Activated naive CD8-positive, alpha-beta T cell treated with anti-CD3 and anti-CD28 coated beads, Interleukin-2, amount 10 ng/mL, durations not matched to agents 7 days and 5 days (primary cell): ENCODE measurements at places on chromosomes 16 and 17.

DNA sequence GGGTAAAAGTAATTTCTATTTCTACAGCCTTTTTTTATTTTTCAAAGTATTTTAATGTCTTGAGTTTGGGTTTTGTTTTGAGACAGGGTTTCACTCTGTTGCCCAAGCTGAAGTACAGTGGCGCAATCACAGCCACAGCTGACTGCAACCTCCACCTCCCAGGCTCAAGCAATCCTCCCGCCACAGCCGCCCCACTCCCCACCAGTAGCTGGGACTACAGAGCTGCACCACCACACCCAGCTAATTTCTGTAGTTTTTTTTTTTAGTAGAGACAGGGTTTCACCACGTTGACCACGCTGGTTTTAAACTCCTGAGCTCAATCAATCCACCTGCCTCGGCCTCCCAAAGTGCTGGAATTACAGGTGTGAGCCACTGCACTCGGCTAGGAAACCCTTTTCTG lies 44.0 kb downstream of the TUBD1 start:
- no peak for DNase-seq

- DNase-seq = no peak
Observed at GRCh38 chr17:11138023-11138422, 103.0 kb upstream of the SHISA6 start.

GRCh38 chr17:16947470-16947869 lies 24.4 kb downstream of the TNFRSF13B start:
- DNase-seq = no peak

- DNase-seq = no peak
Observed at GRCh38 chr17:11805138-11805537, 192.1 kb downstream of the ZNF18 start.

DNA sequence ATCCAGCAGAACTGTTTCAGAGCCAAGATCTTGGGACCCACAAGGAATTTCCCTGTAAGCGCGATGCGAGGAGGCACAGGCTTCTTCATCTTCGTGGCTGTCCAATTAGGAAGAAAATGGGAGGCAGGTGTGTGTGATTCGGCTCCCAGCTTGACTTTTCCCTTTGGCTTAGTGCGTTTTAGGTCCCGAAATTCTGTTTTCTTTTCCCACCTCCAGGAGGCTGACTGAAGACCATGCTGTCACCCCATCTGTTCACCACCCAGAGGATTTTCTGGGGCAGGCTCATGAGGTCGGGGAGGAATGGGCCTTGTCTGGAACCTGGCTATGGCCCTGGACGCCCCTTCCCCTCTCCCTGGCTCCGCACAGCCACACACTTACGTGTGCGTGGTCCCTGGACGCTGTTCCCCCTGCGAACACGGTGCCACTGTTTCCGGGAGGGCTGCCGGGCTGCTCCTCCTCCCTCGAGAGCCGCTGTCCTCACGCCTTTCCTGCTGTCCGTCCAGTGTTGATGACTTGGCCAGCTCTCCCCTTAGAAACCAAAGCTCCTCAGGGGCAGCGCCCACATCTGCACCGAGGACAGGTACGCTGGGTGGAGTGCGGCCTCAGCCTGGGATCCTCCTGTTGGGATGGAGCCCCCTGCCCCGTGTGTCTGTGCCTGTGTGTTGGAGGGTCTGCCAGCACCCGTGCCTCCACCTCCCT lies 2.7 kb upstream of the PABPN1L start:
- no peak for DNase-seq

DNA sequence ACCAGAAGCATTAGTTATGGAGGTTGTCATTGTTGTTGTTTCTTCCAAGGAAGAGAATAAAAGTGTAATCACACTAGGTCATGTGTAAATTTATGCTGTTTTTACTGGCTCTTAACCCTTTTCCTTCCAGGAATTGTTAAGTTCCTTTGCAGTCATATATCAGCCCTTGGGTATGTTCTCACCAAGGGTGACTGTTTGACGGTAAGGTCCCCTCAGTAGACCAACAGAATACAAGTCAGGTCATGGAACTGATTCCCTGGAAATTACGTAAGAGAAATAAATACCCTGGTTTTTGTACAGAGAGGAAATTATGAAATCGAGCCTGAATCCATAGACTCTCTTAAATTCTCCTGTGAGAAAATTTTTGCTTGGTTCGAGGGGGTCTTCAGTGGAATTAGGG lies 11.2 kb upstream of the KCNJ2 start:
- DNase-seq = no peak
